ENCODE measurements at places on chromosomes 1 and 21. TPM values are rescaled to one million over a fixed set of nuclear protein-coding genes. Genes with fewer than 3 reads are reported as not detected.

DNA sequence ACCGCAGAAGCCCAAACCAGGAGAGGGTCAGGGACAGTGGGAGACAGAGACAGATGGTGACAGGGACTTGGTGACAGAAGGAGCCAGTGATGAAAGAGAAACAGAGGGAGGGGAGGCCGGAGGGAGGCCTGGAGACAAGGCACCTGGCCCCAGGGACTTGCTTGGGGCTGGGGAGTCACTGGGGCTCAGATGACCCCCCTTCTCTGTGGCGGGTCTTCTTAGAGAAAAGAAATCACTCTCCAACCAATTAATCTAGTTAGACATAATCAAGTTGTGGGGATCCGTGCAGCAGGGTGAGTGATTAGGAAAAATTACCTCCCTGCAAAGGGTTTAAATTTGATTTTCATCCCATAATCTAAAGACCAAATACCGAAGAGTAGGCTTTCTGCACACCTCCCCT, 519.8 kb downstream of the PTPRU start:
- no peak for DNase-seq

DNA sequence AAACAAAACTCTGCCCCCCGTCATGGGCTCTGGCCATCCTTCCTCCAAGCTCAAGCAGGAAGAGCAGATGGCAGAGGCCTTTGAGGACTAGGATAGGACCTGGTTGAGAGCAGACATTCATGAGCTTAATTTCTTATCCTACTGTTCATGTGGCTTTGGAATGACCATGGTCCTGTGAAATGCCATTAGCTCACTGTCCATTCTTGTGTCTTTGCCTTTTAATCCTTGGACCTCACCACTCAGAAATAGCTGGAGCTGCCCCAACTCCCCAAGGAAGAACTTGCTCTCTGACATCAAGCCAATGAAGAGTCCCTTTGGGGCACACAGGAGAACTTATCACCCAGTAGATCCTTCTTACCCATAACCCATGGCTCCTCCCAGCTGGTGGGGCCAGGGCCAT, 11.6 kb upstream of the FAM20B start:
- no peak for DNase-seq

EEIG2 gene
- total RNA-seq, result 31.6 TPM

SLC2A5 gene
- not detected for total RNA-seq

DNA sequence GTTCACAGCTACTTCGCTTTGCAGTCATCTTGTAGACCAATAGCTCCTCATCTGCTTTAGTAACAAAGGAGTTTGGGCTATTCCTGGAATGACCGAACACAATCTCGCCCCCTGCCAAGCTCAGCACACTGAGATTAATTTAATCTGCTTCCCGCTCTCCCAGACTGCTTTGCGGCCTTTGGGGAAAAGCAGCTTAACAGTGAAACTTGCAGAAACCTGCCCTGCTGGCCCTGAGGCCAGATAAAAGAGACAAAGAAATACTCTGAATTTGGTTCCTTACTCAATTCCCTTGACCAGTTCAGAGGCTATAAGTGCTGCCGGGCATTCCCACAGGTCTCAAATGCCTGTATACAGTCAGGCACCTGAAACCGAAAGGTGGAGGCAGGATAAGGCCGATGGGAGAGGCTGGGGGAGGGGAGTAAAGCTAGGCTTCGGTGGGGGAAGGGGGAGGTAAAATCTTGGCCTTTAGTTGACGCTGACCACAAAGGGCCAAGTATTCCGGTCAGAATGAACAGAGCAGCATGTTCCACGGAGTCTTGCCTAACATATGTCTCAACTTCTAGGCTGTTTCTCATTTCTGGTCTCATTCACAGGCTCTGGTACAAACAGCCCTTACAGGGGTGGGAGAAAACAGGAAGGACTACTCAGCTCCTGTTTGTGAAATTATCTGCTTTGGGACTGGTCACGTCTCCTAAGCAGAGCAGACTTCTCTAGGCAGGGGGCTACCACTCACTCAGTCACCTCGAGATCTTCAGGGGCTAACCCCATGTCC, 17.7 kb upstream of the A3GALT2 start:
- no peak for DNase-seq

DNA sequence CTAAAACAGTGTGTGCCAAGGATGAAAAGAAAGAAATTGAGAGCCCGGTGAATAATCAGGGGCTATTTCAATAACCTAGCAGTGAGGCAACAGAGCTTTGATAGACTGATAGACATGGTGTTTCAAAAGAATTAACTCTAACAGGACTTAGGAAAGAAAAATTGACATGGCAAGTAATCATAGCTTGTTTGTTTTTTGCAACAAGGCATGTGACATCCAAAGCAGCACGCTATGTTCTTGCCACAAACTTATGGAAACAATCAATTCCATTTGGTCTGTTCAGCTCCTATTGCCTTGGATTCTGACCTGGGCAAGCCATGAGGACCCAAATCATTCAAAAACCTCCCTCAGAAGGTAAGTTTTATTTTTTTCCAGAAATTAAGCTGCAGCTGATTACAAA, 608.5 kb downstream of the SMYD3 start:
- DNase-seq, result no peak

C2CD4D gene
- total RNA-seq, result 1.4 TPM

- DNase-seq, result no peak
Observed at GRCh38 chr1:194846488-194846887, 1660.1 kb upstream of the B3GALT2 start.

GRCh38 chr1:197937381-197937780, 20.2 kb downstream of the LHX9 start:
- DNase-seq, result no peak

GRCh38 chr1:67973051-67973450, 77.4 kb downstream of the DIRAS3 start:
- no peak for DNase-seq

CLIC6 gene
- not detected for total RNA-seq

DNA sequence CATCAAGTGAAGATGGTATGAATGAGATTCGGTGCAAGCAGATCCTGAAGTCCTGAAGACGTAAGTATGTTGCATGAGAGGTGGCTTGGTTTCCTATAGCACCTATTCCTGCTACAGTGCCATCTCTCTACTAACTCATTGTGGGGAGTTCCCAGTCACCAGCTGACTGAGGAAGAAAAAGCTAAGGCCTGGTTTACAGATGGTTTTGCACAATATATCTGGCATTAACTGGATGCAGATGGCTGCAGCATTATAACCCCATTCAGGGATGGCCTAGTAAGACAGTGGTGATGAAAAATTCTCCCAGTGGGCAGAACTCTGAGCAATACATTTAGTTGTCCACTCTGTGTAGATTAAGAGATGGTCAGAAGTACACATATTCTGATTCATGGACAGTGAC, 36.7 kb downstream of the RTCA start:
- DNase-seq, result no peak

Measured in PC-9 (cell line).